Left renal pelvis (tissue), 4 donors: ENCODE measurements at places on chromosomes 2 and 18. TPM values are rescaled to one million over a fixed set of nuclear protein-coding genes. Genes with fewer than 3 reads are reported as not detected.

Gene TDRD15
- not detected for polyA plus RNA-seq

Gene DTNA
- polyA plus RNA-seq: 17.4 TPM

Gene D2HGDH
- 38.3 TPM for polyA plus RNA-seq

Gene MALL
- polyA plus RNA-seq: 15.3 TPM

Gene FAM124B
- 2.1 TPM for polyA plus RNA-seq

Gene PCARE
- 0.24 TPM for polyA plus RNA-seq

Gene NT5C1B
- polyA plus RNA-seq: 0.96 TPM
